Sigmoid colon (tissue), 7 donors: ENCODE measurements at places on chromosomes 7 and 10.

- DNase-seq, result no peak
These were observed 6.8 kb upstream of the PARD3 start for GRCh38 chr10:34821587-34822585.

- DNase-seq, result no peak
These were observed 500.8 kb downstream of the PLXNA4 start for GRCh38 chr7:132075515-132075914.

DNA sequence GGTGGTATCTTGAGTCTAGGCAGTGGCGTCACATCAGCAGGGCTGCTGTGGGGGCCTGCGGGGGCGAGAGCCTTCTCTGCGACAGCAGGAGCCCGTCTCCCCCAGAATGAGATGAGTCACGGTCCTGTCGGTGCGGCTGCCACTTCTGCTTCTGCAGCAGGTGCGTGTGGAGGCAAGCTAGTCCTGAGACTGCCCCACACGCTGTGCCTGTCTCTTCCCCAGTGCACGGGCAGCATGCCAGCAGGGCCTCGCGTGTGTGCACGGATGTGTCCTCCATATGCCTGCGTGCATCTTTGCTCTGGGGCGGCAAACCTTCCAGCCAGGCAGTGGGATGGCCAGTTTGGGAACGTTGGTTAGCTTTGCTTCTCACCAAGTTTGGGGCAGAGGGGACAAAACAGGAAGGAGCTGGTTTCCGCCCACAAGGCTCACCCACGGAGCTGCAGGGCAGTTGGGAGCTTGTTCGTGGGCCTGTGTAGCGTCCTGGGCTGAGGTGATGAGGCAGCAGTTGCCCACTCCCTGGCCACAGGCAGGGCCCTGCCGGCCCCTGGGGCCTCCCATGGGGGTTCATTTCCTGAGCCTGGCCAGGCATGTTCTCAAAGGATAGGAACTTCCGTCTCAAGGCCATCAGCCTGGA, 60.8 kb upstream of the PPIF start:
- peak; percentile 92 for DNase-seq

DNA sequence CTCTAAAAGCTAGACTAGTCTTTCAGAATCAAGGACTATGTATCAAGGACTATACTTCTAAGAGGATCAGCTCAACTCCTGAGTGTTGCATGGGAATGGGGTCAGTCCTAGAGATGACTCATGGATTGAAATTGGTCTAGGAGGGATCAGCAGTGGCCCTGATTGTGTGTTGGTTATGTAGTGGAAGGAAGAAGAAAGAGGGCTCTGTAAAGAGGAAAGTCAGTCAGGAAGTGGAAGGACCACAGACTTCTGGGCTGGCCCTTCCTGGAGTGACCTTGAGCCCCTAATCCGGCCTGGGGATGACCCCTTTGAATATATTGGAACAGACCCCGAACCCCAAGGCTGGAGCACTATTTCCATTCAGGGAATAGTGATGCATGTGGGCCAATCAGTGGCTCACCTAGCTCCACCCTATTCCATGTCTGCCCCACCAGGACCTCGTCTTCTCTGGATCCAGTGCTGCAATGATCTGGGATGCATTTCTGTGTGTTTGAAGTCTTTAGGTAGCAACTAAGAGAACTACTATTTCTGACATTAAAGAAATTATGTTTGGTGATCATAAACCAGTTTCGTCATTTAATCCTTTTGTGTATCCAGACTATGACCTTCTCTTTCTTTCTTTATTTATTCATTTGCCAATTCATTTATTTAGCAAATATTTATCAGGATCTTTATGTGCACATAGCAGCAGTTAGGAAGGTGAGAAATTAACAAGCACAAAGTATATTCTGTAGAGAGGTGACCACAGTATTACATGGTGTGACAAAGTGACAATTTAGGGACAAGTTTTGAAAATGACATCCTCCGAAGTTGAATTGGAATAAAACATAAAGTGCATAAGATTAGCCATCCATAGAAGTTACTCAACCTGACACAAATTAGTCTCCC, 48.6 kb upstream of the KIF5B start:
- no peak for DNase-seq

DNA sequence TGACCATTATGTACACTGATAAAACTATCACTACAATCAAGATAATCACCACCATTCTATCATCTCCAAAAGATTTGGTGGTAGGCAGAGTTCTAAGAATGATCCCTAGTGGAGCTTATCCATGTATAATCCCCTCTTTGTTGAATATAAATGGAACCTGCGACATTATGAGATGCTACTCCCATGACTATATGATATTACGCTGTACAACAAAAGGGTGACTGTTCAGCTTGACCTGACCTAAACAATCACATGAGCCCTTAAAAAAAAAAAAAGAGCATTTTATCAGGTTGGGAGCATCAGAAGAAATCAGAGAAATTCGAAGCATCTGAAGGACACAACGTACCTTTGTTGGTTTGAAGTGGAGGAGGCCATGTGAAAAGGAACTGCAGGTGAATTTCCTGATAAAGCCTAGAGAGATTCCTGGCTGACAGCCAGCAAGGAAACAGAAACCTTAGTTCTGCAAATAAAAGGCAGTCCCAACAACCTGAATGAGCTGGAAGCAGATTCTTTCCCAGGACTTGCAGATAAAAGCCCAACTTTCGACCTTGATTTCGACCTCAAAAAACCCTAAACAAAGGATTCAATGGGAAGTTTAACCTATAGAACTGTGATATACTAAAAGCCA, 270.7 kb downstream of the ADRA2A start:
- no peak for DNase-seq

GRCh38 chr7:98674881-98675280, 57.8 kb downstream of the NPTX2 start:
- DNase-seq, result no peak

DNA sequence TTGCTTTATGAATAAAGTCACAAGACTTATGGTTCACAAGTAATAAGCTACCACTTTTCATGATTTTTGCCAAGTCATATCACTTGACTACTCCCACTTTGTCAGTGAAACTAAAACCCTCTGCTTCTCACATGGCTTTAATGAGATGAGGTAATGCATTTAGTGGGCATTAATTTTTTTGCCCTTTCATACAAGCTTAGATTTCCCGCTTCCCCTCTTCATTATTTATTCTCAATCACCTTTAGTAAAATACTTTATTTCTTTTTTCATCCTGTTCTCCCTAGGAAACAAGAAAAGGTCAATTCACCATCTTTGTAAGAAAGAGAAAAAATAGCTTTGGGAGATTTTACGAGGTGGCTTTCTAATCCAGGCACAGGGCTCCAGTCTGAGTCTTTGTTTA, 109.6 kb upstream of the STARD3NL start:
- no peak for DNase-seq

DNA sequence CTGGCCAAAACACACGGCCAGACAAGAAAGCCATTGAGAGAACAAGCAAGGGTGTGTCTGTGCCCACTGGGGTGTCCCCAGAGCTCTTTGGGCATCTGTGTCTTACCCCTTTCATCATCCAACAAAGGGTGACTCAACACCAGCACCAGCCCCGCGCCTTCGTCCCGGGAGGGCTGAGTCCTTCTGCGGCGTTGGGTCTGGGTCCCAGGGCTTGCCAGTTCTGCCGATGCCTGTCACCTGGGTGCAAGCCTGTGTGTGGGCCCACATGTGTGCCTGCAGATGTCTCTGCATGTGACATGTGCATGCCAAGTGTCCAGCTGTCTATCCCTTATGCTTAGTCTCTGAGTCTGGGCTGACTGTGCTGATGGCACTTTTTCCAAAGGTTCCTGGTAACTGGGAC, 24.4 kb upstream of the ELN start:
- DNase-seq, result no peak

DNA sequence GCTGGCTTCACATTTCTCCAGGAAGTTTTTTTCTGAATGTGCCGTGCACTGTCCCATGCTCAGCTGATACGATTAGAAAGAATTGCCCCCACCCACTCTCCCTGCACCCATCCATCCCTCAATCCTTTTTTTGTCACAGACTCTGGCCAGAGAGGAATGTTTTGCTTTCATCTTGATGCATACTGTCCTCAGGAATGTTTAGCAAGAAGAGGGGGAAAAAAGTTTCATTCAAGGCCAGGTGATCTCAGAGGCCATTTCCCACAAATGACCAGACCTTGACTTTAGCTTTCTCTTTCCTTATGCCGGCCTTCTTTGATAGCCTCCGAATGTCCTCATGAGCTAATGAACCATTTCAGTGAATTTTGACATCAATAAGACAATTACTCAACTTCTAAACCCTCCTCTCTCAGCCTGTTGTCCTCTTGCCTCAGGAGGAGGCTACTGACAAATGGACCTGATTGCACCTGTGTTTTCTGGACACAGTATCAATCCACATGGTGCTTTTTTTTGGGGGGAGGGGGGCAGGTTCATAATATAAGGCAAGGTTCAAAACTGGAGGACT, 105.0 kb upstream of the KLF6 start:
- no peak for DNase-seq

- no peak for DNase-seq
These were observed 1.2 kb upstream of the SP8 start for GRCh38 chr7:20787660-20788419.

DNA sequence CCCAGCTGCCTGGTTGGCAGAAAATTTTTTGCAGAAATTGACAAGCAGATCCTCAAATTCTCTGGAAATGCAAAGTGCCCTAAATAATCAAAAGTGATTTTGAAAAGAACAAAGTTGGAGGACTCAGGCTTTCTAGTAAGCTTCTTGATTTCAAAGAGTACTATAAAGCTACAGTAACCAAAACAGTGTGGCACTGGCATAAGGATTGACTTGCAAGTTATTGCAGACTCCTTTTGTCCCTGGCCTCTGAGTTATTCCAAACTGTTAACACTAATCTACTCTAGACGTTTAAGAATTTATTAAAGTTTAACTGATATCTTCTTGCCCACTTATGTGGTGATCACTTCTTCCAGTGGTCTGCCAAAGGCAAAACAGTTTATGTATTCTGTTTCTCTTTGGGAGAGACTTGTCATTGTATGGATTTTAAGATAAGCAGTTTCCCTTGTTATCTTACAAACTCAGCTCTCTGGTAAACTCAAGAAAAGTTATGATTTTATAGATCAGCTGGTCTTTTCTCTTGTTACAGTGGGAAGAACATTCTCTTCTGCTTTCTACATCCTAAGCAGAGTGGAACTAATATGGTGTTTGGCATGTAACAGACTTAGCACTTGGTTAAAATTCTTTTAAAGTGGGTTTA, 41.4 kb downstream of the LOXL4 start:
- no peak for DNase-seq

DNA sequence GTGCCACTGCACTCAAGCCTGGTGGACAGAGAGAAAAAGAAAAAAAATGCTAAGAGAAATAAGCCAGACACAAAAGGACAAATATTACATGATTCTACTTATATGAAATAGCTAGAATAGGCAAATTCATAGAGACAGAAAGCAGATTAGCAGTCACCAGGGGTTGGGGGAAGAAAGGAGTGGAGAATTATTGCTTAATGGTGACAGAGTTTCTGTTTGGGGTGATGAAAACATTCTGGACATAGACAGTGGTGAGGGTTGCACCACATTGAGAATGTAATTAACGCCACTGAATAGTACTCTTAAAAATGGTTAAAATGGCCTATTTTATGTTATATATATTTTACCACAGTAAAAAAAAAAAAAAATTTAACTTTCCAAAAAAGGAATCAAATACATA, 6.4 kb upstream of the NT5C2 start:
- DNase-seq, result no peak

DNA sequence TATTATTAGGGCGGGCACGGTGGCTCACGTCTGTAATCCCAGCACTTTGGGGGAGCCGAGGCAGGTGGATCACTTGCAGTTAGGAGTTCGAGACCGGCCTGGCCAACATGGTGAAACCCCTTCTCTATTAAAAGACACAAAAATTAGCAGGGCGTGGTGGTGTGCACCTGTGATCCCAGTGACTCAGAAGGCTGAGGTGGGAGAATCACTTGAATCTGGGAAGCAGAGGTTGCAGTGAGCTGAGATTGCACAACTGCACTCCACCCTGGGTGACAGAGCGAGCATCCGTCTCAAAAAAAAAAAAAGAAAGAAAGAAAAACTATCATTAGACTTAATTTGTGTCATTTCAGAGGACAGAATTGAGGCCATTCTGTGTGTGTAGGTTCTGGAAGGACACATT, 752.7 kb upstream of the GALNT17 start:
- DNase-seq, result no peak

DNA sequence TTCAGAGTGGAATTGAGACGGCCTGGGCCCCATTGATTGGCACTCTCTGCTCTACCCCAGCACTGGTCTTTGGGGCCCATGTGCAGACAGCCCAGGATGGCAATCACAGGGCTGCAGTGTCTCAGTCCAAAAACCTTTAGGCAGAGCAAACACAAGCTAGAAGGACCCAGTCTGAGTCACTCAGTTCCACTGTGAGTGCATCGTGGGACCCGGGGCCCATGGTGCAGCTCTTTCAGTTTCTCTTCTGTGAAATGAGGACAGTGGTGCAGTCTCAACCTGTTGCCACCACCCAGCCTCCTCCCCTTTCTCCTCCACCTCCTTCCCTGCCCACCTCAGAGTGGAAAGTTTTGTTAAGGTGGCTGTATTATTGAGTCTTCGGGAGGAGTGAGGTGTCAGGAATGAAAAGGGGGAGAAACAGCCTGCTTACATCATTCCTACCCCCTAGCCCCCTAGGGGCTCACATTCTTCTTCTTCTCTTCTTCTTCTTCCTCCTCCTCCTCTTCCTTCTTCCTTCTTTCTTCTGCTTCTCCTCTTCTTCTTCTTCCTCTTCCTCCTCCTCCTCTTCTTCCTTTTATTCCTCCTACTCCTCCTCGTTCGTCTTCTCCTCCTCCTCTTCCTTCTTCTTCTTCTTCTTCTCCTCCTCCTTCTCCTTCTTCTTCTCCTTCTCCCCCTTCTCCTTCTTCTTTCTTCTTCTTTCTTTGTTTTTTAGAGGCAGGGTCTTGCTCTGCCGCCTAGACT, 19.5 kb upstream of the CARD11 start:
- DNase-seq, result no peak

DNA sequence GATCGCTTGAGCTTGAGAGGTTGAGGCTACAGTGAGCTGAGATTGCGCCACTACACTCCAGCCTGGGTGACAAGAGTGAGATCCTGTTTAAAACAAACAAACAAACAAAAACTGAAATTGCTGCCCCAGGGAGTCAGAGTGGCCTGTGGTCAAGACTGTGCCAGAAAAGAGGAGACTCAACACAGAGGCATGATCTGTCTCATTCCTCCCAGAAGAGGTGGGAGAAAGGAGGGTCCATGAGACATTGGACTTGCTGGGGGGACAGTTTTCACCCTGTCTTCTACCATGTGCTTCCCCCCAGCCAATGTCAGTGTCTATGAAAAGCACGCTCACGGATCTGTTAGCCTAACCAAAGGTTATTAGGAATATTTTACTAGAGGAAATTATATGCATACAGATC, 3.2 kb downstream of the ZNF853 start:
- DNase-seq, result no peak

DNA sequence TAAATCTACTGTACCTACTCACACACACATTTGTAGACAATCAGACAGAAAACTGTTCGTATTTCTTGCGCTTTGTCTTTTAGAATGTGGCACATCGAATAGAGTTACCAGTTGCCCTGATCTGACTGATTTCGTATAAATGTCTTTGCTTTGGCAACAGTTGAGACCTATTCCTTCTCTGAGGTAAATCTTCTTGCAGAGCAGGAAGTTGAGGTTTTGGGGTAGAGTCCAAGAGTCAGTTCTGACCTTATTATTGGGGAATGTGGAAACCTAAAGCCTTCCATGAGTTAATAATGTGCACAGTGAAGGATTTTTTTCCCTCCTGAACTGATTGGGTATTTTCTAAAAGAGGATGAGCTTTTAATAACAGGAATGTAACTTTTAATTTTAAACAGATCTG, 135.3 kb downstream of the KIAA1217 start:
- no peak for DNase-seq
